Stimulated activated CD8-positive, alpha-beta memory T cell treated with anti-CD3 and anti-CD28 coated beads, Interleukin-2, amount 100 ng/mL, for 1 hour (primary cell): ENCODE measurements at places on chromosomes 4 and X.

GRCh38 chr4:176793060-176793605 lies 411 bp upstream of the VEGFC start:
- DNase-seq, result no peak

DNA sequence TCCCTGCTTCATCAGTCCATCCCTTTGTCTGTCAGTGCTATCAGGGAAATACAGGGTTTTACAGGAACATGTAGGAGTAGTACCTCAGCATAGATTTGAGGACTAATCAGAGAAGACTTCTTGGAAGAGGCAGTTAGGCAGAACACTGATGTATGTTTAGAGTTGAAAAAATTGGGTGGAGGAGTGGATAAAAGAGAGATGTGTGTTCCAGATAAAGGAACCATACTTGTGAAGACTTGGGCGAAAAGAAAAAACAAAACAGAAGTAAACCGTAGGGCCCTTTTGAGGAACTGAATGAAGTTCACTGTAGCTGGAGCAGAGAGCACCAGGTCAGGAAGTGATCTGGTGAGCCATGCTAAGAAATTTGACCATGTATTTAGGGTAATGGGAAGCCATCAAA lies 32.3 kb downstream of the AFF1 start:
- DNase-seq, result no peak

- no peak for DNase-seq
Observed at GRCh38 chrX:112753116-112753515, 73.4 kb upstream of the LHFPL1 start.

DNA sequence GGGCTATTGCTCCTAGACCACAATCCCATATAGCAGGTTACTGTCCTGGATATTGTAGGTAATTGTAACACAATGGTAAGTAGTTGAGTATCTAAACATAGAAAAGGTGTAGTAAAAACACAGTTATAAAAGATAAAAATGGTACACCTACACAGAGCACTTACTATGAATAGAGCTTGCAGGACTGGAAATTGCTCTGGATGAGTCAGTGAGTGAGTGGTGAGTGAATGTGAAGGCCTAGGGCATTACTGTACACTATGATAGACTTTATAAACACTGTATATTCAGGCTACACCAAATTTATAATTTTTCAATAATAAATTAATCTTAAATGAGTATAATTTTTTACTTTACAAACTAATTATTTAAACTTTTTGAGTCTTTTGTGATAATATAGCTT lies 425.7 kb downstream of the PABPC4L start:
- no peak for DNase-seq

- DNase-seq, result no peak
Observed at GRCh38 chr4:3079694-3080123, 5.2 kb downstream of the HTT start.

GRCh38 chrX:45596188-45596808 lies 395.6 kb upstream of the DIPK2B start:
- no peak for DNase-seq

DNA sequence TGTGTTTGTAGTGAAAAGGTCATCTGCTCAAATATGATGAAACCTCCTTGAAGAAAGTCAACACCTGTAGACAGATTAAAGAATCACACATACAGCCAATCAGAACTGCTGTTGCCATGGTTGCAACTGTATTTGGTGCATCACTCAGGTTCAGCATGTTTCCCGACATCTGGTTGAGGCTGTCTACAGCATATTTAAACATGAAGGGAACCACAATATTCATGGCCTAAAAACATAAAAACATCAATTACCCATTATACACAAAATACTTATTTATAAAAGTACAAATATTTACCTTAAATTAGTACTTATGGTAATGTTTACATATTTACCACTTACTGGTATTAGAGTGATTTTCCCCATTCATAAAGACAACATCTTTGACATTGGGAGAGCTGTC lies 79.7 kb downstream of the ABCB7 start:
- DNase-seq, result no peak

GRCh38 chr4:153151535-153152455 lies 52.4 kb upstream of the TRIM2 start:
- no peak for DNase-seq

DNA sequence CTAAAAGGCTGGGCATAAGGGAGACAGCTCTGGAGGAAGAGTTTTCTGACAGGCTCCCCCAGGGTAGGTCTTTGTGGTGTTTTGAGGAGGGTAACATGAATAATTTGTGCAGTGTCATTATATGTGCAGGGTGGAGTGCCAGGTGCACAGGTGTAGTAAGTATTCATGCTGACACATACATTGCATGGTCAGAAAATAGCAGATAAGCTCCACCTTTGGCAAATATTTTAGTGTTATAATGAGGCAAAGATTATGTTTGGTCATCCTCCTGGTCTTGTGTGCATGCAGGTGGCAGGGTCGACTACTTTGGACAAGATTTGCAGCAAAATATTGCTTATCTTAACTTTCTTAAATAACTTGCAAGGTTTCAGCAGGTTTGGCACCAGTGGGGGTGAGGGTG lies 910.4 kb upstream of the PCDH10 start:
- no peak for DNase-seq

- no peak for DNase-seq
Observed at GRCh38 chr4:88958080-88958479, 98.9 kb downstream of the FAM13A start.

GRCh38 chr4:99507762-99508161 lies 3.1 kb upstream of the C4orf17 start:
- DNase-seq, result no peak
